ENCODE measurements at places on chromosomes 3 and 15. TPM values are rescaled to one million over a fixed set of nuclear protein-coding genes. Genes with fewer than 3 reads are reported as not detected.

IL17RB gene
- total RNA-seq: not detected

ATP6V1A gene
- total RNA-seq: 86.9 TPM

MESP2 gene
- total RNA-seq: not detected

IL12A gene
- 2.3 TPM for total RNA-seq

DAZL gene
- total RNA-seq: not detected

KNG1 gene
- total RNA-seq: not detected

CCR4 gene
- total RNA-seq: 2.3 TPM

KLHL25 gene
- 3.5 TPM for total RNA-seq

ATP13A4 gene
- 0.07 TPM for total RNA-seq

OSTN gene
- not detected for total RNA-seq

FSTL1 gene
- total RNA-seq: 244 TPM

WDR76 gene
- total RNA-seq: 18.5 TPM

BTLA gene
- total RNA-seq: not detected

GHSR gene
- total RNA-seq: not detected

LRRC34 gene
- 3.2 TPM for total RNA-seq

CYP1A2 gene
- total RNA-seq: not detected

KIF15 gene
- 13.8 TPM for total RNA-seq

CYP8B1 gene
- not detected for total RNA-seq

PDCD10 gene
- total RNA-seq: 53.0 TPM

TNFAIP8L3 gene
- 44.4 TPM for total RNA-seq

CCDC80 gene
- total RNA-seq: 6.0 TPM

SLC28A1 gene
- total RNA-seq: not detected

PLSCR2 gene
- total RNA-seq: not detected

GATM gene
- total RNA-seq: 0.69 TPM

ROPN1 gene
- total RNA-seq: not detected

LRRIQ4 gene
- not detected for total RNA-seq

SEMA6D gene
- 7.0 TPM for total RNA-seq

ARL6IP5 gene
- 132 TPM for total RNA-seq

TIGIT gene
- total RNA-seq: not detected

SPRED1 gene
- 7.4 TPM for total RNA-seq

HRH1 gene
- total RNA-seq: 11.2 TPM

TGM5 gene
- not detected for total RNA-seq

CPNE9 gene
- 0.30 TPM for total RNA-seq

TUSC7 gene
- not detected for total RNA-seq

MYZAP gene
- total RNA-seq: 9.4 TPM

FGF12 gene
- total RNA-seq: 7.3 TPM

GOLGA8H gene
- 0.60 TPM for total RNA-seq

Data from mammary microvascular endothelial cell (primary cell).